NCI-H446 (cell line): ENCODE measurements at places on chromosomes 12 and 14.

DNA sequence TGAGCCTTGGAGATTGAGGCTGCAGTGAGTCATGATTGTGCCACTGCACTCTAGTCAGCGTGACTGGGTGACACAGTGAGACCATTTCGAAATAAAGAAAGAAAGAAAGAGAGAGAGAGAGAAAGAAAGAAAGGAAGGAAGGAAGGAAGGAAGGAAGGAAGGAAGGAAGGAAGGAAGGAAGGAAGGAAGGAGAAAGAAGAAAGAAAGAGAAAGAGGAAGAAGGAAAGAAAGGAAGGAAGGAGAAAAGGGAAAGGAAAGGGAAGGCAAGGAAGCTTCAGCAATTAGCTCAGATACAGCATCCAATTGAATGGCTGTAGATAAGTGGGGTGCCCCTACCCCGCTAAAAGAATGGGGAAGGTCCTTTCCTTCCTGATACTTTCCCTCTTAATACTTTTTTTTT, 9.5 kb upstream of the NAA30 start:
- DNase-seq: no peak

- DNase-seq: no peak
These were observed 205.5 kb upstream of the IGF1 start for GRCh38 chr12:102685841-102686240.

DNA sequence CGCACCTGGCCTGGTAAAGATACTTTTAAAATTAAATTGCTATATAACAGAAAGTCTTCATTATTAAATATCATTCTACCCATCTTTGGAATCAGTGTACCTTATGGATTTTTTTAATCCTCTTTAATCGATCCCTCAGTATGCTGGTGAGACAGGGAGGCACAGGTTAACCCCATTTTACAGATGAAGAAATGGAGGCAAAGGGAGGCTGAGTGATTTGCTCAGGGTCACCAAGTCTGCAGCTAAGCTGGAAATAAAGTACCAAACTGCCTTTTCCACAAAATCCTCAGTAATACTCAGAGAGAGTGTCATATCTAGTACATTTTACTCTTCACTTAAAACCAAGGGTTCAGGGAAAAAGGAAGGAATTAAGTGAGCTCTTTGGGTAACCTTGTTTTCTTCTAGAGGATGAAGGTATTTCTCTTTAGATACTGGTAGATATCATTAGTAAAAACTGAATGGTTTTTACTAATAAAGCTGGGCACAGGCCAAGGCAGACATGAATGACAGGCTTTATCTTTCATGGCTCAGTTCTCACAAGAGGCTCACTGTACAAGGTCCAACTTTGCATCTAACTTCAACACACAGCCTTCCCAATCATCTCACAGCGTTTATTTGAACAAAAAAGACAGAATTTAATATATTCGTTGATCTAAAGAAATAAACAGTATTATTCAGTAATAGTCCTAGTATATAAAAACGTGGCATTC, 35.3 kb upstream of the TTC7B start:
- DNase-seq: no peak

- no peak for DNase-seq
These were observed 2.0 kb upstream of the PIGH start for GRCh38 chr14:67602076-67602475.

- DNase-seq: peak; percentile 37
These were observed 21.7 kb downstream of the TMBIM6 start for GRCh38 chr12:49763006-49763591.

- no peak for DNase-seq
These were observed 56.0 kb upstream of the BDKRB2 start for GRCh38 chr14:96148631-96149030.

GRCh38 chr12:50056639-50056976, 788 bp upstream of the ASIC1 start:
- DNase-seq: no peak

DNA sequence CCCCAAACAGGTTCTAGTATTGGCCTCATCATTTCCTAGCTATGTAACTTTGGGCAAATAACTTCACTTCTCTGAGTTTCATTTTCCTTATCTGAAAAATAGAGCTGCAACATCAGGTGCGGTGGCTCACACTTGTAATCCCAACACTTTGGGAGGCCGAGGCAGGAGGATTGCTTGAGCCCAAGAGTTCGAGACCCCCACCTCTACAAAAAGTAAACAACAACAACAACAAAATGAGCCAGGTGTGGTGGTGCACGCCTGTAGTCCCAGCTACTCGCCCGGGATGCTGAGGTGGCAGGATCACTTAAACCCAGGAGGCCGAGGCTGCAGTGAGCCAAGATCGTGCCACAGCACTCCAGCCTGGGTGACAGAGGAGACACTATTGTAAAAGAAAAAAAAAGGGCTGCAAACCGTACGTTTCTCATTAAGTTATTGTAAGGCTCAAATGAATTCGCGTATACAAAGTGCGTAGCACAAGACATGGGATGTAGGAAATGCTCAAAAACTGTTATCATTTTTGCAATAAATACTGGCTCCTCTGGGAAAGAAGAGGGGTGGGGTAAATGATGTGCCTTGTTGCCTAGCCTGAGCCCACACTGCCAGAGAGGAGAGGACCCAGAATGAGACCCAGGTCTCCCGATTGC, 903 bp downstream of the C12orf76 start:
- DNase-seq: no peak

DNA sequence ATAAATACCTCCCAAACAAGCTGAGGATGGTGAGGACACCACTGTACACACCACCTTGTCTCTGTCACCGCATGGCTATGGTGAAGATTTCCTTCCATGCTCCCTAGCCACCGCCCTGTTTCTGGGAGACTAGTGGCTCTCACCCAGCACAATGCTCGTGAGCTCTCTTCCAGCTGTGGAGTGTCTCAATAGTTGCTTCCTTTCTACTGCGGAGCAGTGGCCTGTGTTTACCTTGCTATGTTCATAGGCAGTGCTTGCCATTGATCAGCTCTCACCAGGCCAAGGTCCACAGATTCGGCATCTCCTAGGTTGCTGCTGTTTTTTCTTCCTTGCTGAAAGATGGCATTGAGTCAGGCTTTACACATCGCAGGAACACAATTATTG, 313.6 kb upstream of the RTL1 start:
- no peak for DNase-seq

DNA sequence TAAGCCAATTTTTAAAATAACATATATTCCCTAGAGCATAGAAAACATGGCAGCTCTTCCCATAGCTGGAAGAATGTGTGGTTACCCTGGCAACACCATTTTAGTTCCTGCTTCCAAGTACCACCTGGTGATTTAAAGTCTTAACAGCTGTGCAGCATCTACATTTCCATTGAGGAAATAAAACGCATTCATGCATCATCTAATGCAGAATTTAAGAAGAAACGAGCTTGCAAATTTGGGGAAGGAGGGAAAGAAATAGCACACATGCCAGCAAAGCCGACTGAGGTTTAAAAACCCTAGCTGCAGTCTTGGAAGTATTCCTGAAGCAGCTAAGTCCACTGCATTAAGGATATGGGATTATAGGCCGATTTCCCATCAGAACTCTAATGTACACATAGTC, 22.8 kb upstream of the SLC38A2 start:
- no peak for DNase-seq

GRCh38 chr12:117060246-117060928, 38.8 kb downstream of the TESC start:
- DNase-seq: no peak

GRCh38 chr12:127667131-127667685, 599.8 kb upstream of the TMEM132C start:
- no peak for DNase-seq

GRCh38 chr14:36869125-36869524, 207.5 kb downstream of the PAX9 start:
- no peak for DNase-seq

GRCh38 chr12:115297445-115297844, 613.5 kb upstream of the TBX3 start:
- no peak for DNase-seq

DNA sequence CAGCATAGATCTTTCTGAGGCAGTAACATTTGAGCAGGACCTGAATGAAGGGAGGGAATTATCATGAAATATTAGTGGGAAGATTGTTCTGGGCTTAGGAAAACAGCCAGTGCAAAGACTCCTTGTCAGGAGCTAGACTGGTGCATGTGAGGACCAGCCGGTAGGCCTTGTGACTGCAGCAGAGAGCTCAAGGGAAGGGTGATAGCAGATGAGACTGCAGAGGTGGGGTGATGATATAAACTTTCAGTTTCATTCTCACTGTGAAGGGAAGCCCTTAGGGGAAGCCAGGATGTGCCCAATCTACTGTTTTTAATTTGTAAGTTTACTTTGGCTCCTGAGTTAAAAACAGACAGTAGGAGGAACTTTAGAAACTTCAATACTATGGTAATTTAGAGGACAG, 12.4 kb downstream of the IL22 start:
- no peak for DNase-seq

DNA sequence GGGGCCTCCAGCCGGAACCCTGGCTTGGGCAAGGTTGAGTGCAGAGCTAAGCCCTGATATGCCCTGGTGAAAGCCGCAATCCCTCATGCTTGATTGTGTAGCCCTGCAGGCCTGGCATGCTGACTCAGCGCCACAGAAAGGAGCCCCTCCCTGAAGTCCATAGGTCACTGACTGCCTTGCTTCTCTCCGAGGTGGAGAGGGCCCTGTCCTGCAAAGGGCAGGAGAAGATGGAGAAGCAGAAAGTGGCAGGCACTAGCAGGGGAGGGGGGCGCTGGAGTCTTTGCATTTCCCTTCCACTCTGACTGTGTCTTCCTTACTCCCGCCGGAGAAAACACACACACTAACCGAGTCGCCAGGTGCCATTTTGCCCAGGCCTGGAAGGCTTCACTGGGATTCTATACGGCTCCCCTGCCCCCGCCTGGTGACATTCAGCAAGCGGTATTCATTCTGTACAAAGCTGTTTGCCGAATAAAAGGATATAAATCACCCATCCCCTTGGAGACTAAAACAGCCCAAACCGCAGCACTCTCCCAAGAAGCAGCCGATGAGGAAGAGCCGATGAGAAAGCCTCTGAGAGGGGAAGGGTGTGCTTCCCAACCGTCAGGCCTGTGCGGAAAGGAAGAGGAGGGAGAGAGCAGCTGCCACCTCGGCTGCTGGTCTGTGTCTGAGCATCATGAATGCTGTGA, 69.8 kb downstream of the SLC6A12 start:
- no peak for DNase-seq

- no peak for DNase-seq
These were observed 133.0 kb downstream of the NAV3 start for GRCh38 chr12:77963576-77964178.

- no peak for DNase-seq
These were observed 90.0 kb upstream of the PLEKHA5 start for GRCh38 chr12:19039515-19039914.

DNA sequence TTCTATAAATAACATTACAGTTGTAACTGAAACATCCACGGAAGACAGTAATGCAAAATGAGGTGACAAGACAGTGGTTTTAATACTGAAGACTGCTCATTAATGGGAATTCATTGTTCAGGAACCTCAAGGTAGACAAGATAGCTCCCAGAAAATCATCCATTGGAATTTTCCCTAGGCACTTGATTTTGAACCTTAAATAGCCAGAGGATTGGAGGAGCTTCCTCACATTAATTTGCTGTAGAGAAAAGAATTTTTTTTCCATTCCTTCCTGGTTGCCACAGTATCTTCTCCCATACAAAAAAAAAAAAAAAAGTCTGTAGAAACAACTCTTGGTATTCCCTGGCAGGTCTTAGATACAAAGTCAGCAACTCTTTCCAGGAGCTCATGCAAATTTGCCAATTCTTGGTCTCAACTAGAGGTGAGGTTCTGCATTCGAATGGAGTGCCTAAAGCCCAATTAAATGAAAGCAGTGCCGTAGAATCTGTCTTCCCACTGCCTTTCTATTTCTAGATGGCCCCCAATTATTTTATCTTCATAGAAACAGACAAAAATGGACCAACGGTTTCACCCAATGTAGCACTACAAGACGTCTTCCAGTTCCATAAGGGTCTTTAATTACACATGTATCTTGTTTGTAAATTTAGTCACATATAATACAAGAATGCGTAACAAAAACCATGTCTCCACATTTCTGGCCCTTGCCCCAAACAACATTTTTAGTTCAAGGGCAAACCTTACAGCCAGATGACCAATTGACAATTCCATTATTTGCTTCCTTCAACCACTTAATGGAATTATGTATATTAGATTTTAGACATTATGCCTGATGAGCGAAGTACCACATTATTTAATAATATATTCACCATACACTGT, 13.5 kb downstream of the SLC38A2 start:
- no peak for DNase-seq

GRCh38 chr14:104578321-104578720, 1.2 kb upstream of the C14orf180 start:
- peak; percentile 89 for DNase-seq

- DNase-seq: no peak
These were observed at the start of gene KSR2 for GRCh38 chr12:117968826-117969659. Gene KSR2 (minus strand): TSS chr12:117968990. CDS start chr12:117968255, 735 bp downstream.

GRCh38 chr14:54784657-54785056, 118.0 kb downstream of the GCH1 start:
- DNase-seq: no peak

- no peak for DNase-seq
These were observed 60.2 kb upstream of the STXBP6 start for GRCh38 chr14:25110106-25110505.

GRCh38 chr12:64890873-64891468, 66.5 kb downstream of the TBC1D30 start:
- DNase-seq: peak; percentile 24

- no peak for DNase-seq
These were observed 20.6 kb downstream of the SLC35F4 start for GRCh38 chr14:57845316-57845715.

DNA sequence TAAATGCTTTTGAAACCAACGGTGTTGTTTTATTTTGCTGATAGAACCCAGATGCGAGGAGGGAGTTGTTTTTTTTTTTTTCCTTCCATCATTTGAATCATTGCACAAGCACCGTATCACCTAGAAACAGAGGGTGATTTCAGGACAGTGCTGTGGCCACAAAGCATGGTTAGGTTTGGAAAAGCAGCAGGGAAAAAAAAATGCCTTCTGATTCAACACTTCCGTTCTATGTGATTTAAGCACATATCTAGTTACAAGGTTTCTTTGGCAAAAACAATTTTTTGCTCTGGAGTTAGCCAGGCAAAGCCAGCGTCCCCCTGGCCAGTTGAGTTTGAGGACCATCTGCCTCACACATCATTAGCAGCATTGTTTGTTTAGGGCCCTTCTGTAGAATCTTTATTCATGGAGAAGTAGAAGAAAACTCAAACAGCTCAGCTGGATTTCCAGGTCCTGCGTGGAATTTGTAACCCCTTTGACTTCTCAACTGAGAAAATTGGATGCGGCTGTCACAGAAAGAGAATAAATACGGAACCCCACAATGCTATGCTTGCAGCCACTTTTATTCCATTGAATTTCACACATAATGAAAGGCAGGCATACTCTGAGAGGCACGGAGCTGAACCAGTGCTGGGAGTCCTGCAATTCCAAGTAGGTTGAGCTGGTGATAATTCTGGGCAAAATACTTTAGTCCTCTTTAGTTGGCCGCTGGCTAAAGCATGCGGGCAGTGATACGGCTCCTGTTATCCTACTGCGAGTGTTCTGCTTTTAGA, 17.0 kb upstream of the WNT5B start:
- DNase-seq: peak; percentile 58

DNA sequence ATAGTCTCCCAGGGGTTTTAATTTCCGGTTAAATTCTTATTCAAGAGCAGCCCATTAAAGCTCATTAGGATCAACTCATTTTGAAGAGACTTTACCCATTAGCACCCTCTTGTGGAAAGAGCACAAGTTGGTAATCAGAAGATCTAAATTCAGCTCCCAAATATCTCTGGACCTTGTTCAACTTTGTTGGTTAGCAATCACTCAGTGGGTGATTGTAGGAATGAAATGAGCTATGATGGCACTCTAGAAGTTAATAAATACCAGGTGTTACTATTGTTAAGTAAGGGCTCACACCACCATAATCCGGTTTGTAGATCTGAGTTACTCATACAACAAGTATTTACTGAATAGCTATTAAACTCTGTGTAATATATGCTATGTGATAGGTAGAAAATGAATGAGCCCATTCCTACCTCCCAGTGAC, 42.9 kb downstream of the TRIP11 start:
- DNase-seq: peak; percentile 61
